ENCODE measurements at places on chromosomes 13 and 19.

GRCh38 chr19:10228920-10229319, 2.2 kb downstream of the S1PR2 start:
- no peak for DNase-seq

DNA sequence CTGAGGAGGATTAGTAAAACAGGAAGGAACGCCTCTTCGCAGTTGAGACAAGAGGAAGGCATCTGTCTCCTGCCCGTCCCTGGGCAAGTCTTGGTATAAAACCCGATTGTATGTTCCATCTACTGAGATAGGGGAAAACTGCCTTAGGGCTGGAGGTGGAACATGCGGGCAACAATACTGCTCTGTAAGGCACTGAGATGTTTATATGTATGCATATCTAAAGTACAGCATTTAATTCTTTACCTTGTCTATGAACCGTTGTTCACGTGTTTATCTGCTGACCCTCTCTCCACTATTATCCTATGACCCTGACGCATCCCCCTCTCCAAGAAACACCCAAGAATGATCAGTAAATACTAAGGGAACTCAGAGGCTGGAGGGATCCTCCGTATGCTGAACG, 722 bp upstream of the TIMM50 start:
- no peak for DNase-seq

- DNase-seq: no peak
Measured at GRCh38 chr19:57850553-57851017, 926 bp downstream of the ZNF587 start.

DNA sequence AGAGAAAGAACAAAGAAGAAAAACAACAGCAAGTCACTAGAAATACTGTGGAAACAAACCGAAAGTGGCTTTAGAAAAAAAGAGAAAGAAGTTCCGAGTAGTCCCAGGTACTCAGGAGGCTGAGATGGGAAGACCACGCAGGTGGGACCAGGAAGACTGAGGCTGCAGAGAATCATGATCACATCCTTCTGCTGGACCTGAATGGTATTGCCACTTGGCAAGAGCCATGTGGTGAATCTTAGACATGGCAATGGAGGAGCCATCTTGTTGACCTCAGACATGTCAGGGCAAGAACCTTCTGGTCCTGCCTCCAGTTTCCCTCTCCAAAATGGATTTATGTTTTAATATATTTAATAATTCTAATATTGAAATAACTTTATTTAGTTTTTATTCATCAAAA, 37.4 kb upstream of the ZNF724 start:
- DNase-seq: no peak

- DNase-seq: no peak
Measured at GRCh38 chr13:76380446-76381065, 505.6 kb downstream of the KCTD12 start.

- DNase-seq: no peak
Measured at GRCh38 chr13:24274452-24275021, 34.8 kb upstream of the C1QTNF9 start.

DNA sequence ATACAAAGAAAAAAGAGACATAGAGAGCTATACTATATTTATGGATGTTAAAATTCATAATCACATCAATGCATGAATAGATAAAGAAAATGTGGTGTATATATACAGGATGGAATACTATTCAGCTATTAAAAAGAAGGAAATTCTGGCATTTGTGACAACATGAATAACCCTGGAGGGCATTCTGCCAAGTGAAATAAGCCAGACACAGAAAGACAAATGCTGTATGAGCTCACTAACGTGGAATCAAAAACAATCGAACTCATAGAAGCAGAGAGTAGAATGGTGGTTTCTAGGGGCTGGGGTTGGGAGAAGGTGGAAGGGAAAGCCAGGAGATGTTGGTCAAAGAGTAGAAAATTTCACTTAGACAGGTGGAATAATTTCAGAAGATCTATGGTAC, 24.0 kb downstream of the UTP14C start:
- DNase-seq: no peak

DNA sequence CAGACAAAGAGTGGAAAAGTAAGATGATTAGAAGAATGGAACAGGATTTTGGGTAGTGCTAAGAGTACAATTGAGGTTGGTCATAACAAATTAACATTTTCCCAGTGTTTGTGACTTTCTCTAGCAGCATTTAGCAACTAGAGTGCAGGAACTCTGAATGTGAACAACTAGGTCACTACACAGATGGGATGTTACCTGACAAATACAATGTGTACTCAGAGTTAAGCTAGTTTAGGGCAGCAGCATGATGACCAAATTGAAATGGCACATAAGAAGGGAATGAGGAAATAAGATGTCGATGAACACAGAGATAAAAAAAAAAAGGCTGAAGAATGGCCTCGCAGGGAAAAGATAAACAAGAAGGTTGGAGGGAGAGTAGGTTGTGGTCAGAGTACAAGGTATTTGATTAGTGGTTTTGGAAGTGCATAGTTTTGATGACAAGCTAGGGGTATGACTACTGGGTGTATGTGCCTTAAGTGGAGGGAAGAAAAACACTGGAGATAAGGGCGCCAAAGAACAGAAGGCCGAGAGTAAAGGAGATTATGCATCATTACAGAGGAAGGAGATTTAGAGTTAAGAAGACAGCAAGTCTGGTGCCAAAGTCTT, 381.1 kb downstream of the FGF14 start:
- no peak for DNase-seq

DNA sequence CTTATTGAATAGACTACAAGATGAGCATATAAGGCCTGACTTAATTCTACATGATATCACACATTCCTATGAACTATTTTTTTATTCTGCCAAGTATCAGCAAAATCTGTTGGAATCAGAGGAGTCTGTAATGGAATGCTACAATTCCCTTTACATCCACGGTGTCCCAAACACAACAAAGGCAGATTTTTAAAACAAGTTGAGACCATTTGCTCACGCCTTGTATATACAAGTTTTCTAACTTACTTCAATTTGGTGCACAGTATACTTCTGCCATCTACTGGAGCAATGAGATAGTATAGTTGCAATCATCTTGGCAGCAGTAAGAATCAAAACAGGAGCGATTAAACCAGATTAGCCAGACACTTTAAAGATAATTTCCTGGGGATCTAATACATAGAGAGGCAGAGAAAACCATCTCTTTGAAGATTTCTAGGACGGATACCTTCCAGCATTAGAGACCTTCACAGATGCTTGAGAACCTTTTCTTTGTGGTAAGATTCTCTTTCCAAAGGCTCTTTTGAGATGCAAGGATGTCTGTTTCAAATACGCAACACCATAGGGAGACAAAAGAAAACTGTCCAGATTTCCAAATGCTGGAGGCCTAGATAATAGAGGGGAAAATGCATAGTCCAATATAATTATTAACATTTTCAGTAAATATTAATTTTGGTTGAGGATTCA, 302.0 kb upstream of the MIR17HG start:
- no peak for DNase-seq

DNA sequence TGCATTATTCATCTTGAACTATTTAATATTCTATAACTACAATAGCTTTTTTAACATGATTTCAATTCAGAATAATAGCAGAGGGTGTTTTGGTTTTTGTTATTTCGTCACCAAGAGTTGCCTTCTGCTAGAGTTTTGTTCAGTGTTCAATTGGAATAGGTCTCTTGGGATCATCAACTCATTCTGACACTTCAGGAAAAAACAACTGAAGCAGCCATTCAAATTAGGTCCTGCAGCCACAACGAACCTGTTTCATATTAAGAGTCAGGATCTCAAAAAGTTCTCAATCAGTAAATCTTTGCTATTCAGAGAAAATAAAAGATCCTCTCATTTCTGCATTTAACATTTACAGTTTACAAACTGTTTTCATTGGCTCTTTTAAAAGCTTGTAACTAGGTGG, 2.4 kb upstream of the CHAMP1 start:
- no peak for DNase-seq
